ENCODE measurements at places on chromosomes 16 and 17.
A peak's percentile ranks its signal among the peaks of the same experiment; 100 is the strongest.

GRCh38 chr17:80212962-80213642, 7.0 kb downstream of the SGSH start:
- DNase-seq: no peak

DNA sequence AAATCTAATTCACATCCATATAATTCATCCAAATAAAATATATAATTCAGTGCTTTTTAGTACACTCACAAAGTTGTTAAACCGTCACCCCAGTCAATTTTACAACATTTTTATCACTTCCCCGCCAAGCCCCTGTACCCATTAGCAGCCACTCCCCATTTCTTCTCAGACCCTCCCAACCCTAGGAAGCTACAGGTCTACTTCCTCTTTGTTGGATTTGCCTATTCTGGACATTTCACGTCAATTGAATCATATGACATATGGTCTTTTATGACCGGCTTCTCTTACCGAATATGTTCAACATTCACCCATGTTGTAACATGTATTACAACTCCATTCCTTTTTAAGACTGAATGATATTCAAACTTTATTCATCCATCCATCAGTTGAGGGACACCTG, 19.9 kb upstream of the MLKL start:
- DNase-seq: no peak

GRCh38 chr16:118857-119256, 19.6 kb downstream of the NPRL3 start:
- DNase-seq: no peak

- DNase-seq: no peak
These were observed 27.2 kb upstream of the TOB1 start for GRCh38 chr17:50893183-50893993.

DNA sequence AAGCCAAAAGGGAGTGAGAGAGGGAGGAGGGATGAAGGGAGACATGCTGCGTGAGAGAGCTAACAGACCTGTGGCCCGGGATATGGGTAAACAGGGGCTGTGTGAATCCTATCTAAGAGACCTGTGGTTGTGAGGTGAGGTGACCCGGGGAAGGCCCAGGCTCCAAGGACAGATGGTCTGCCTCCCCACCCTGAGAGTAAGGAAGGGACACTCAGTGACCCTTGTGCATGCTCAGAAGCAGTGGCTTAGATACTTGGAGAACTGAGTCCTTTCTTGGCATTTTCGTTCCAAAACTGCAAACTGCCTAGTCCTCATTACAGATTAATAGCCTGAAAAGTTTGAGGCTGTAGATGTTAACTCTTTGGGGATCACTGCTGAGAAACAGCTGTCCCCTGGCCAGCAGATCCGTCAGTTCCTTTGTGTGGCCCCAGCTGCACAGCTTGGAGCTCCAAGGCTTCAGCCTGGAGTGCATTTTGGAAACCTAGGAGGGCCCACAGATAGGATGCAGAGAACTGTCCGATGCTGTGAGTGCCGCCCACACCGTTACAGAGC, 121.6 kb downstream of the SMG6 start:
- no peak for DNase-seq

- no peak for DNase-seq
These were observed 1.5 kb upstream of the TOX3 start for GRCh38 chr16:52548261-52549010.

DNA sequence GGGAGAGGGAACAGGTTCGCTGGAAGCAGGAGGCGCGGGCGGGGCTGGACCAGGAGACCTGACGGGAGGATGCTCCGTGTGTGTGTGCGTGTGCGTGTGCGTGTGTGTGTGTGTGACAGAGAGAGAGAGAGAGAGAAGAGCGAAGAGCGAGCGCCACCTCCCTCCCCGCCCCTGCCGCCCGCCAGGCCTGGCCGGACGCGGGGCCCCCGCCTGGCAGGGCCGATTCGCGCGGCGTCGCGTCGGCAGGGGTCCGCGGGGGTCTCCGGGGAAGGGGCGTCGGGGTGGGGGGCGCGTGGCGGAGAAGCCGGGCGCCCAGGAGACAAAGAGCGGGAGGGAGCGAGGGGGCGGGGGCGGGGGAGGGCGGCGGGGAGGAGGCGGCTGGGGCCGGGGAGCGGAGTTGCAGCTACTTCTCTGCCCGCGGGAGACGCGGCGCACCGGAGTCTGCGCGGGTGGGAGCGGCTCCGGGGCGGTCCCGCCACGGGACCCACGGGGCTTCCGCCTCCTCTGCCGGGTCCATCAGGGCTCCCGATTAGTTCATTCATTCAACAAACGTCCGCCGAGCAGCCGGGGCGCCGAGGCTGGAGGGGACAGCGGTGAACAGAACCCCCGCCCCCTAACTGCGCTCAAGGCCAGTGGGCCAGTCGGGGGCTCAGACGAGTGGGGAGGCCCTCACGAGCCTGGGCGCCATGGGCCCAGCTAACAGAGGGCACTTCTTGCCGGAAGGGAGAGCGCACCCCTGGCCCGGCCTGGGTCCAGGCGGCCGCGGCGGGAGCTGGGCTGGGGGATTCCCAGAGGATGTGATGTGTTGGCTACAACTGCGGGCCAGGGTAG, at the start of gene SAMD14:
TSS of gene SAMD14 (minus strand) at position 433 of the 831 bp plus-strand sequence. CDS start 5,201 bp downstream, outside the sequence.
- DNase-seq: no peak

DNA sequence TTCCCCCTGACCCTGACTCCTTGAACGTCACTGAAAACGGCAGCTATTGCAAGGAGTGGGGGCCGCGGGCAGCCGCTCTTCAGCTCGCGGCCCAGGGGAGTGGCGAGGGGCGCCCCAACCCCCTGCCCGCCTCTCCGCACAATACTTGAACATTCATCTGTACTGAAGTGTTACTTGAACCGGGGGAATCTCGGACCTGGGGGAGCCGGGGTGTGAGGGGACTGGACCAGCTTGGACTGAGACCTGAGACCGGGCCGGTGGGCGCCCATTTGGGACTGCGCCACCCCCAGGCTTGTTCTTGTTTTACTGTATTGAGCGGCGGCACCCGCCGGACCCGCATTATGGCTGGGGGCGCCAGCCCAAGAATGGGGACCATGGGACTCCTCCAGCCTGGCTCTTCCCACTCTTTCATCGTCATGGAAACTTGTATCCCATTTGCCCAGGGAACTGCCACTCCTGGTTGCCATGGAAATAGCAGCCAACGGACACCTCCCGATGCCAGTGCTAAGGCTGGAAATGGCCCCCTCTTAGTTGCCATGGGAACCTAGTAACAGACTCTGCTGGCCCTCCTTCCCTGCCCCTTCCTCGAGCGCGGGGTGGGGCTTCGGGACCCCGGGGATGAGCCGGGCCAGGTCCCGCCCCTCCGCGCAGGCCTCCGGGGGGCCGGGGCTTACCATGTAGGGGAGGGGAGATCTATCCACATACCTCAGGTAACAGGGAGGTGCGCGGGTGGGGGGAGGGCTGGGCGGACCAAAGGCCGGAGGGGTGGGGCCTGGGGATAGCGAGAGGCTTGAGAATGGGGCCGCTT, 805 bp upstream of the ORAI3 start:
- DNase-seq: no peak

DNA sequence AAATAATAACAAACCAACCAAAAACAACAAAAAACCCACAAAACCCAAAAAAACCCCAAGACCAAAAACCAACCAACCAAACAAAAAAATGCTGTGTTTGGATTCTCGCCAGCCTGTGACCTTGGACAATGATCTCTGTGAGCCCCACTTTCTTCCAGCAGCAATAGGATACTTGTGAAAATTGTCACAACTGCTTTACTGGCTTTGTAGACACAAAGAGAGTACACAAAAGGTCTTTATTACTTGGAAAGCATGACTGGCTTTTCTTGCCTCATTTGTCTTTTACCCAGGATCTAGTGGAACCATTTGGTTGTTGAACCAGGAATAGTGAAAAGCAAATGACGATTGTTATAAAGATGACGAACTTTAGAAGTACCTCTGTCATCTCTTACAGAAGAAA, 256.6 kb downstream of the UTP18 start:
- no peak for DNase-seq

DNA sequence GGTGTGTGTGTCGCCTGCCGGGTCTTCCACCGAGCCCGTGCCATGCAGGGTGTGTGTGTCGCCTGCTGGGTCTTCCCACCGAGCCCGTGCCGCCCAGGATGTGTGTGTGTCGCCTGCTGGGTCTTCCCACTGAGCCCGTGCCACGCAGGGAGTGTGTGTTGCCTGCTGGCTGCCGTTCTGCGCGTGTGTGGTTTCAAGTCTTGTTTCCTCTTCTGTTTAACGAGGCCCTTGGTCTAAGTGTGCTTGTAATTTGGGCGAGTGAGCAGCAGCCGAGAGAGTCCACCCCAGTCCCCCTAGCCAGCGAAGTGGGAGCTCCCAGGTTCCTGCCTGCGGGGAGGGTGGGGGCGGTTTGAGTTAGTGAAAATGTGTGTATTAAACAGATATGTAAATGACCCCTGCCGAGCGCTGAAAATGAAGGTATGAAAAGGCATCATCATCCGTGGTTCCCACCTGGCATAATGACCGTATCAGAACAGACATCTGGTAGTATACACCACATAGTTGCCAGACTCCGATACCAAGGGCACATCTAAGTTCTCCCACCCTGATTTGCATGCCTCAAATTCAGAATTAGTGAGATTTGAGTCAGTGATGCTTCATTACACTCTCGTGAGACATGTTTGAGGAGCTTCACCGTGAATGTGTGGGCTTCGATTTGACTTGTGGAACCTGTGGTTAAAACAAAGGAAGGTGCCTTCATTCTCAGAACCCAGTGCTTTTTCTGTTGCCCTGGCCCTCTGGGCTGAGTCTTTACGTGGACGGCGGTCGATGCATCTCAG, 114.5 kb upstream of the CHMP6 start:
- peak; percentile 39 for DNase-seq

DNA sequence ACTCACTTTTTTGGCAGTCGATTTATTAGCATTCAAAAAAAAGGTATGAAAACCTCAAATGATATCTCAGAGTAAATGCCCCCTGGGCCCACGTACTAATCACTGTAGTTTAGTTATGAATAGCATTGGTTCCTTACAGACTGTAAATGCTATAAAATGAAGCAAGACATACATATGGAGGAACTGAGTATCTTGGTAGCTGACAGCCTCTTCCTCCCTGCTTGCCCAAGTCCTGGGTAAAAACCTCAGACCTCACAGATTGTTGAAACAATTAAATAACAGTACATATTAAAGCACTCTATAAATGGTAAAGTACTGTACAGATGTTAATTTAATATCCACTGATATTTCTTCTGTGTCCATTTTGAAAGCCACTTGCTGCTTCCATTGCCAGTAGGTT, 33.2 kb upstream of the ABCC11 start:
- DNase-seq: no peak

DNA sequence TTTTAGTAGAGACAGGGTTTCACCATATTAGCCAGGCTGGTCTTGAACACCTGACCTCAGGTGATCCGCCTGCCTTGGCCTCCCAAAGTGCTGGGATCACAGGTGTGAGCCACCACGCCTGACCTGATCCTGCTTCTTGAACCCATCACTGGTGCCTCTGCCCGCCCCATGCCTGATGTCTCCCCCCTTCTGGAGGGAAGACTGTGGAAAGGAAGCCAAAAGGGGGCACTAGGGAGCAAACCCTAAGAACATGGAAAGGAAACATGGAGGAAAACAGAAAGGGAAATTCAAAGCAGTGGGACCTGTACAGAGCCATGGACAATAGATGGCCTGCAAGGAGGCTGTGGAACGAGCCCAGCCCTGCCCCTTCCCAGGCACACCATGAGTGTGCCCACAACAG, 31.1 kb upstream of the FASN start:
- DNase-seq: no peak
